Stimulated activated CD4-positive, alpha-beta T cell treated with anti-CD3 and anti-CD28 coated beads, Interleukin-4, amount 100 ng/mL, for 1 hour (primary cell): ENCODE measurements at places on chromosomes 11 and 22.

- no peak for DNase-seq
Observed at GRCh38 chr22:28904211-28904896, 21.0 kb downstream of the ZNRF3 start.

DNA sequence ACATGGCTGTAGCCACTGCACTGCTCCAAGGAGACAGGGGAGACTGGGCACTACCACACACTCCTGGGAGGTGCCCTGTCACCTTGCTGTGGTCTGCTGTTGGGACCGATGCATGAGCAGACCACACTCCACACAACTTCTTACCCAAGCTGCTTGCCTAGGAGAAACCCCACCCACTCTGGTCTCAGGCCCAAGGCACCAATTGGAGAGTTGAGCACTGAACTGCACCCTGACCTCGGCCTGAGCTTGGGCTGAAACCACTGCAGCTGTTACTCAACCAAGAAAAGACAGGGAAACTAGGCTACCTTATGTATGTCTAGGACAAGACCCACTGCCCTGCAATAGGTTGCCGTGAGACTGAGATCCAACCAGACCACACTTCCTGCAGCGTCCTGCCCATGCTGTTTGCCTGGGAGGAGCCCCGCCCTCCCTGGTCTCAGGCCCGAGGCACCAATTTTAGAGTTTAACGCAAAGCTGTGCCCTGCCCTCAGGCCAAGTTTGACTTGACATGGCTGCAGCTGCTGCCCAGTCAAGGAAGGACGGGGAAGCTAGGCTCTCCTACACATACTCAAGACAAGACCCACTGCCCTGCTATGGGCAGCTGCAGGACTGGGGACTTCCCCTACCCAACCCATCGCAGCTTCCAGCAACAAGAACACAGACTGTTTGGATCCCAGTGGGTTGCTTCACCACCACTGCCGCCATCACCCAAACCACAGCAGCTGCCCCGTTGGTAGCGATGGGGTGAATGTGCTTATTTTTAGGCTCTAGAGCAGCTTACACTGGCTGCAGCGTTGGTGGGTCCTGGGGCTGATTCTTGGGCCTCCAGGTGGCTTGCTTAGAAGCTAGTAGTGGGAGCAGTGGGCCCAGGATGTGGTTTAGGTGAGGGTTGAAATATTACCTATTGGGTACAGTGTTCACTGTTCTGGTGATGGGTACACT is 66.8 kb downstream of the BRD1 start:
- no peak for DNase-seq

DNA sequence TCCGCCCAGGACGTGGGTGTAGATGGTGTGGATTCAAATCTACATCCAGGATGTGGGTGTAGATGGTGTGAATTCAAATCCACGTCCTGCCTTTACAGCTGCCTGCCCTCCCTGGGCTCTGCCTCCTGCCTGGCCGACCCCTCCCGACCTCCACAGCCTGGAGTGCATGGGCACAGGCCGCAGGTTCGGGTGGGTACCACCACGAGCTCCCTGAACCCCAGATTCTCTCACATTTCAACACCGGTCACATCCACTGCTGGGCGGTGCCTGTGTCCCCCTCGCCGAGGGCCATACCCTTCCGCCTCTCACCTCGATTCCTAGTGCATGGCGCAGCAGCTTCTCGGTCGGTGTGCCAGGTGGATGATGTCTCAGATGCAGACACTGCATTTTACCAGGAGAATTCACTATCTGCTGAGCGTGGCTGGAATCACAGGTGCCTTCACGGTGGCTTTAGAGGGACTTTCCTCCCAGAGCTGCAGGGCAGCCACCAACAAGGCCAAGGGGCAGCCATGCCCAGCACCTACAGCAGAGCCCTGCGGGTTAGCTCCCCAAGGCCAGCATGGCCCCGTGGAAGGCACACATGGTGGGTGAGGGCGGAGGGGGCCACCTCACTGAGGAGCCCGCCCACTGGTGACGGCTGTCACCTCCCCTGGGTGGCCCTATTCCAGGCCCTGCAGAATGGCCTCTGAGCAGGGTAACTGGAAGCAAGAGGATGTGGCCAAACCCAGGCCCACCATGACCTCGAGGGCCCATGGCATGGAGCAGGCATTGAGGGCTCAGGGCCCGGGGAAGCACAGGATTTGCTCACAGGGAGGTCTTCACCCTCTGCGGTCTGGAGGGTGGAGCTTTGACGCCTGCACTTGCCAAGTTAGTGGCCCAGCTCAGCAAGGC is 638.5 kb downstream of the TBC1D22A start:
- no peak for DNase-seq

DNA sequence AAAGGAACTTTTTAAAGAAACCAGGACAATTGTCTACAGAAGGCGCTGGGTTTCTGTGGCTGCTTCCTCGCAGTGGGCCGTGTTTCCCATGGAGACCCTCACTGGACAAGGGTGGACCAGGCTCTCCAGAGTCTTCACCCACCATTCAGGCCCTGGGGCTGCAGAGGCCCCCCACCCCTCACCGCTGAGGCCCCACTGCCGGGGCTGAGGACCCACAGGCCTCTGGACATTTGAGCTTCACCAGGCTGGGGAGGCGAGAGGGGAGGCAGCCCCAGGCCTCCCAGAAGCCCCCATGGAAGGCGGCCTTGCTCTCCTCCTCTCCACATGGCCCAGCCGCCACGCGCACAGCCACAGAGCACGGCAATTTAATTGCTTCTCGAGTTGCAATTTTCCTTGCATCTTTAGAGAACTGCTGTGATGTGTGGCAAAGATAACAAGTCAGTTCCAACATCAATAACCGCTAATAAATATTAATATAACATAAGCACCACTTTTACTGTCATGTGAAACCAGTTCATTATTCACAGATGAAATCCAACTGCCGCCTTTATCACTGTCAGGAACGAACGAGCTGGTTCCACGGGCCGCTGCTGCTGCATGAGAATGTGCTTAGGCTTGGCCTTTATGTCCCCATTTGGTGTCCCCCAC is 81.0 kb downstream of the PHF21B start:
- no peak for DNase-seq

GRCh38 chr11:131668500-131669400 is 298.3 kb downstream of the NTM start:
- peak; percentile 43 for DNase-seq

GRCh38 chr11:47982616-47983015 is 2.3 kb downstream of the PTPRJ start:
- DNase-seq: no peak

DNA sequence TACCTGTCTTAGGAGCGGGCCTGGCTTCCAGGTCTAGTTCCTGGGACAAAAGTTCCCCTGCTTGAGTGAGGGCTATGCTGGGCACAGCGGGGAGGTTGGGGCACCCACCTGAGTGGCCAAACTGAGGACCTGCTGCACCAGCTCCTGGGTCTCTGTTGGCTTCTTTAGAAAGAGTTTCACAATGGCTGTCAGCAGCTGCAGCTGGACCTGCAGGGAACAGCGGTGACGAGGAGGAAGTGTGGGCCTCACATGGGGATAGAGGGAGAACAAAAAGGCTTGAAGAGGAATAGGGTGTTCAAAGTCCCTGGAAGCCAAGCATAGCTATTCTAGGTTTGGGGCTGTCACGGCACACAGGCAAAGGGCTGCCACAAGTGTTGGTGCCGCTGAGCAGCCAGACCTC is 26.7 kb upstream of the RASL10A start:
- no peak for DNase-seq

- no peak for DNase-seq
Observed at GRCh38 chr11:74605403-74605802, 13.0 kb downstream of the POLD3 start.

DNA sequence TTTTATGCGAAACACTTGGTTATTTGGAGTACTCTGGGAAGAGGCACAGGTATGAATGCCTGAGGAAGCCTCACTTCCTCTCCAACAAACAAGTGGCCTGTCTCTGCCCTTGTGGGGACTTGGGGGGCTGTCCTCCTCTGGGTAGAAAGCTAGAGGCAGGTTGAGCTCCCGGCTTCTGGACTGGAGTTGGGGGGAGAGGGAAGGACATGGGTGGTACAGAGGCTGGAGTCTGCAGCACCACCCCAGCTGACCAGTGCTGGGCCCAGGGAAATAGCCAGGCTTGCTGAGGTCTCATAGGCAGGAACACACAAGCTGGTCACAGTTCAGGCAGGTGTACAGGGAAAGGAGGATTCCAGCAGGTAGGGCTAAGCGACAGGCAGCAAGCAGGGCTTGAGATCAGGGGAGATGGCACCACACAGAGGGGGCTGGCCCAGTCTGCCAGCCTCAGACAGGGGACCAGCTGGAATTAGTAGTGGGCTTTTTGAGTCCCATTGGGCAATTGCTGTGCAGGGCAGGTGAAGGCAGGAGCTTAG is 135.3 kb upstream of the TEAD1 start:
- no peak for DNase-seq

- DNase-seq: no peak
Observed at GRCh38 chr11:44608651-44608990, 43.2 kb downstream of the CD82 start.

GRCh38 chr11:71930556-71931244 is 1.9 kb downstream of the RNF121 start:
- no peak for DNase-seq

DNA sequence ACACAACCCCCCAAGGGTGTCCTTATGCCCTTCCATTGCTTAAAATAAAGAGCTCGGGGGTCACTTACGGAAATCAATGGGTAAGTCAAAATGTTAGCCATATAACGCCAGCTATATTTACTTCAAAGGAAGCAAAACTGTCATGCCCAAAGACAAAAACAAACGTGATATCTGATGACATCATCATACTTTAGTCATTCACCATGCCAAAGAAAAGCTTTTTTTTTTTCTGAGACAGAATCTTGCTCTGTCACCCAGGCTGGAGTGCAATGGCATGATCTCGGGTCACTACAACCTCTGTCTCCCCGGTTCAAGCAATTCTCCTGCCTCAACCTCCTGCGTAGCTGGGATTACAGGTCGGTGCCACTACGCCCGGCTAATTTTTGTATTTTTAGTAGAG is 47.7 kb upstream of the SC5D start:
- no peak for DNase-seq

- no peak for DNase-seq
Observed at GRCh38 chr11:34358258-34358727, 483 bp upstream of the ABTB2 start.

GRCh38 chr11:76248210-76248609 is 41.9 kb upstream of the WNT11 start:
- DNase-seq: no peak

DNA sequence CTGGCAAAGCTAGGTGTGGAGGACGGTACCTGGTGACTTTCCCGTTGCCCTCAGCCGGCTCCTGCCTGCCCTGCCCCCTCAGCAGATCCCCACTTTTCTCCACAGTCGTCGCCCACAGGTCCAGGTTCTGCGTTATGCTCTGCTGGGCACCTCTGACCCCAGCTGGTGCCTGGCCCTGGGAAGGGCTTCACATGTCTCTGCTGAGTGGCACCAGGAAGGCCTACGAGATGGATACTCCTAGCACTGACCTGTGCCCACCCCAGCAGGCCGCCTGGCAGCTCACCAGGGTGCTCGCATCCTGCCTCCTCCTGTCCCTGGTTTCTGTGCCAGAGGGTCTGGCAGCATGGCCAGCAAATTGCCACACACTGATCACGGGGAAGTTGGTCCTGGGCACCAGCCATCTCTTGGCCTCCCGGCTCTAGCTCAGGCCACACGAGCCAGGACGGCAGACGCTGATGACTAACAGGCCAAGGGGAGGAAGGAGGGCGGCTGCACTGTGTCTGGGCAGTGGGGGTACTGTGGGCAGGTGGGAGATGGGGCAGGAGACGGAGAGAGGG is 13.8 kb downstream of the CARS1 start:
- DNase-seq: no peak

GRCh38 chr22:42273855-42274451 is 3.5 kb upstream of the TCF20 start:
- no peak for DNase-seq

DNA sequence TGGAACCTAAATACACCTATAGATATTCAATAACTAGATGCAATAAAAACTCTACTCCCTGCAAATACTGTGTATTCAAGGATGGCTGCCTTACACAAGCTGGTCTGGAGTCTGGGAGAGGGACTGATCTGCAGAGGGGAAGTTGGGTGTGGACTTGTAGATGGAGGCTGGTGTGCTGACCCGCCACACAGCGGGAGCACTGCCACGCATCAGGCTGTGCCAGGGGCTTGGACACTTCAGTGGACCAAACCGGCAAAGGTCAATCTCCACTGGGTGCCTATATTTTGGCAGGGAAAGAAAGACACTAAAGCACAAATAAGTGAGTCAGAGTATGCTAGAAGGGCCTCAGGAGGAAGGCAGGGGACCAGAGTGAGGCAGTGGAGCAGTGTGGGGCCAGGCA is 2.1 kb upstream of the SHANK3 start:
- no peak for DNase-seq

DNA sequence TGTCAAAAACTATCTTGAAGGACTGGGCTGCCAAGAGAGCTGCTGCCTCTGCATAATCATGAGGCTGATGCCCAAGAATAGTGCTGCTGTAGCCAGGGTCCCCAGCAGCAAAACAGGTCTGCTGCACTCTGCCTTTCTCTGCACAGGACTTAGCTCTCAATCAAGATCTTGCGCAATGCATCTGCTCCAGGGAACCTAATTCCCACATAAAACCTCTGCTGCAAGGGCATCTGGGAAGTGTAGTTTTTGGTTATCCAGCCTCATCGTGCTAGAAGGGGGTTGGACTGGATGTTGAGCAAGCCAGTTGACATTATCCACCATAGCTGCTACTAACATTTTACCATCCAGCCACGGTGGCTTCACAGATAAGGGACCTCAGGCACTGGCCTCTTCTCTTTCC is 192.7 kb downstream of the C11orf91 start:
- DNase-seq: no peak

GRCh38 chr11:33703234-33703633 is 2.6 kb upstream of the C11orf91 start:
- DNase-seq: no peak

- peak; percentile 55 for DNase-seq
Observed at GRCh38 chr22:50027639-50028537, 15.3 kb upstream of the IL17REL start.

DNA sequence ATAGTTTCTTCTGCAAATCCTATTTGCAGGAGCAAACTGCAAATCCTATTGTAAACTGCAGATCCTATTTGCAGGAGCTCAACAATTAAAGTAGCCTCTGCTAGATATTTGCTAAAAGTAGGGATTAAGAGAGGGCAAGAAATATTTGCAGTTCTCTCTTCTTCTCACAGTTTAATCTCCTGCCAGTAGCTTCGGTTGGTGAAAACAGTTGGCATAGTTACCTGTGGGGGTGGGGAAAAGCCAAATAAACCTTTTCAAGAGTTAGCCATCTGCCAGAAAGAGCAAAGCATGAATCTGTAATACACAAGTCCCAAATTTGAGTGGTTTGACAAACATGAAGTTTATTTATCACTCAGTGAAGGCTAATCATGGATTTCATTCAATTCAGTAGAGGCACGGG is 942.5 kb downstream of the JRKL start:
- no peak for DNase-seq

DNA sequence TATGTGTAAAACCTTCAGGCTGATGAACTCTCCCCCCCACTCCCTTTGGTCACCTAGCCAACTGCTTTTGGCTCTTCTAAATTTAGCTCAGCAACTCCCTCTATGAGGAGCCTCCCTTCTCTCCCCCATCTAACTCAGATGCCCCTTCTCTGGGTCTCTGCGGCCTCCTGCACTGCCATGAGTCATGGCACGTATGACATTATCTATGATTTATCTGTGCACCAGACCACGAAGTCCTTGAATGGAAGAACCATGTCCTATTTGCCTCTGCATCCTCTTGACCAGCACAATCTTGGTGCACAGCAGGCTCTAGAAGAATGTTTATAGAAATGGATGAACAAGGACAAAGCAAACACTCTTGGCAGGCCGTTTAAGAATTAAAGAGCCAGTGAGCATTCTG is 46.0 kb downstream of the RPL27A start:
- DNase-seq: no peak
